ENCODE measurements at places on chromosomes 7 and 10.
A peak's percentile ranks its signal among the peaks of the same experiment; 100 is the strongest.

- no peak for DNase-seq
These were observed 12.1 kb downstream of the C10orf53 start for GRCh38 chr10:49691588-49691987.

DNA sequence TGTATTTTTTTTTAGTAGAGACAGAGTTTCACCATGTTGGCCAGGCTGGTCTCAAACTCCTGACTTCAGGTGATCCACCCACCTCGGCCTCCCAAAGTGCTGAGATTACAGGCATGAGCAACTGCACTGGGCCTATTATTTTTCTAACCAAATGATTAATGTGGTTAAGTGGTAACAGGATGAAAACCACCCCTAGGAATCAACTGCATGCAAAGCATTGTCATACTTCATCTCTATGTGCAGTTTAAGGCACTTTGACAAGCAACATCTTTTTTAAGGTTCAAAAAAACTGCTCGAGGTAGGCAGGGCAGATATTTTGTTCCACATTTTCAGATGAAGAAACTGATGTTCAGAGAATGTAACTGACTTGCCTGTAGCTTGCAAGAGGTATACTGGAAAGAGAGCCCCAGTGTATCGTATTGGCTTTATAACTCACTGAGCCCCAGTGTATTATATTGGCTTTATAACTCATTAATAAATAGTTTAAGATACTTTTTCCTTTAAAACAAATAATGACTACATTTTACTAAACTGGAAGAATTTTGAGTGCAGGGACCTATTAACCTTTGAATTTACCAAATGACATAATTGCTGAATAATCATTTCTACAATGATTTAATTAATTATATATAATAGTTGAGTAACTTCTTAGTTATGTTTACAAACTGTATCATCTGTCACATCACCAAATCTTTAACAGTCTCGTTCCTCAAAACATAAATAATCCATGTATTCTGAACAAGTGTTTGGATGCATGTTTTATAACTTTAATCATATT is 38.1 kb downstream of the RTKN2 start:
- no peak for DNase-seq

DNA sequence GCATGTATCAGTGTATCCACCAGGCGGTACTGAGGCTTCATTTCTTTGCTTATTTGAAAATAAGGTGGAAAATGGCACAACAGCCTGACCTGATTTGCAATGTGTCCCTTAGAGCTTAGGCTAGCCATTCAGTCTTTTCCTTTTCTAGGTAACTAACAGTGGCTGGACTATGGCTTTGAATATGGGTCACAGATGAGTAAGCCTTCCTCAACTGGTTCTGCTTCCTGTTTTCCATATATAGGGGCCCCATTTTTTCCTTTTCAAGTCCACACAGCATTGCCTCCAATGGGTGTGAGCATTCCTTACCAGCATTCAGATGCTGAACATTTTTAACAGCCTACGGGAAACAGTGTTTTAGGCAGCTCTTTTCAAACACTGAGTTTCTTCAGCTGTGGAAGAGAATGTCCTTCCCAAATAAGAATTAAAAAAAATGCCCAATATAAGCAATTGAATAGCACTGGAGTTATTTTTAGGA is 3.9 kb upstream of the ITGB1 start:
- DNase-seq = peak; percentile 75

DNA sequence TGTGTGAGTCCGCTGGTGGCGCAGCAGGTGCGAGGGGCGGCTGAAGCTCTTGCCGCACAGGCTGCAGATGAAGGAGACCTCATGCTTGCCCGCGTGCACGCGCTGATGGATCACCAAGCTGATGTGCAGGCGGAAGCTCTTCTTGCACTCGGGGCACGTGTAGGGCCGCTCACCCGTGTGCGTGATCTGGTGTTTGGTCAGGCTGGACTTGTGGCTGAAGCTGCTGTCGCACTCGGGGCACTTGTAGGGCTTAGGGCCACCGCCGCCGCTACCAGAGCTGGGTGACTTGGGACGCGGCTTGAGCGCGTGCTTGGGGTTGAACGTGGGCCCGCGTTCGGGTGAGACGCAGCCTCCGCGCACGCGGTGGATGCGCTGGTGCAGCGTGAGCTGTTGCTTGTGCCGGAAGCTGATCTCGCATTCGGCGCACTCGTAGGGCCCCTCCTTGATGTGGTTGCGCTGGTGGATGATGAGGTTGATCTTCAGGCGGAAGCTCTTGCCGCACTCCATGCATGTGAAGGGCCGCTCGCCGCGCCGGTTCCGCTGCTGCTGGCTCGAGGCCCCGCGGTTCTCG is 28.7 kb downstream of the ZNF777 start:
- no peak for DNase-seq

DNA sequence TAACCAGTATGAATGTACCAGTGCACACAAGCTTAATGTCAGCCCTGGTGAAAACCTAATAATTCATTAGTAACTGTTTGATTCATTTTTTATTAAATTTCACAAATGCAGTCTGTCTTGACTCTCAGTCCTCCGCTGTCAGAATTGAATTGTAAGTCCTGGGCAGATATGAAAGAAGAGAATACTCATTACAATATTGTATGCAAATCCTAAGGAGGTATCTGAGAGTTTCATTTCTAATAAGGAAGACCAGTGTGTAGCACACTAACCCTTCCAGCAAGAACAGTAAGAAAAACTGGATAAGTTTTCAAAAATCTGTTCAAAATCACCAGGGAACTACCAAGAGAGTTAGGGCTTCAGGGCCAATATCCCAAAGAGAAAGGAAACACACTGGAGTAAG is 652.1 kb downstream of the SUGCT start:
- DNase-seq = no peak

- peak; percentile 79 for DNase-seq
These were observed 113.4 kb downstream of the PLXDC2 start for GRCh38 chr10:19929506-19930140.

GRCh38 chr10:124153023-124153826 is 59.8 kb upstream of the CHST15 start:
- DNase-seq = peak; percentile 99

- peak; percentile 9 for DNase-seq
These were observed 914 bp downstream of the SDHAF3 start for GRCh38 chr7:97118306-97118917.

- peak; percentile 48 for DNase-seq
These were observed 133.8 kb upstream of the PLXNA4 start for GRCh38 chr7:132709971-132710567.

DNA sequence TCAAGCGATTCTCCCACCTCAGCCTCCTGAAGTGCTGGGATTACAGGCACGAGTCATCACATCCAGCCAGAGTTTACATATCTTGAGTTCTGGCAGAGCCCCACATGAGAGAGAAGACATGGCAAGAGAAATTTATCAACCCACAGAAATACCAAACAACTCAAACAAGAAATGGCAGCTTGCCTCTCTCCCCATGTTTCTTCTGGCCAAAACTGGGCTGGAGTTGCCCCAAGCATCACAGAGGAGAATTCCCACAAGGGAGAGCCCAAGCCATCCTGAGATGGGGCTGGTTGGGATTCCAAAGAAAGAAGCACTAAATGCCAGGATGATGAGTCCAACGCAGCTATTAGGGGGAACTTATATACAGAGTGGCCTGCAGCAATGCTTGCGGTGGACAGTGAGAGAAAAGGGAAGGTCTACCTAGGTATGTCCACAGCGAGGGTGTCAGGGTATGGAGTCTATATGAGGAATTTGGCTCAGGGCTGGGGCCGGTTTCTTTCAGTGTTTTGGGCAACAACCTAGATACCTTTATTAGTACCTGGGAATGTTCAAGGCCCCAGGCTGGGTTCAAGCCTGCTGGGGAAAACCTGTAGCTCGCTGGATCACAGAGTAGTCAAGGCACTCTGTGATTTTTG is 14.5 kb upstream of the PAX4 start:
- no peak for DNase-seq

DNA sequence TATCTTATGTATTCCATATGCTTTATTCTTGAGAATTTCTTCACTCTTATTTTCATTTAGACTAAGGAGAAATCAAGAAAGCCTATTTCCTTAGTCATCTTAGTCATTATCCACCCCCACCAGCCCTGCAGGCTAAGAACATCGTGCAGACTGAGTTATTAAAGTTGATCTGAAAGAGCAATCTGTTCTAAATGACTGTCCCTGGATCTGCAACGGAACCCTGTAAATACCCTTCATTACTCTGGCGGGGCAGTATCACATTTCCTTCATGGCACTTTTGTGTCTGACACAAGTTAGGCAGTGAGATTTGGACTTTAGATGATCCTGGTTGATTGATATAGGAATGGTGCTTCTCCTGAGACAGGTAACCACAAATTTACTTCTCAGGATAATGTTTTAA is 3.5 kb upstream of the MYPN start:
- peak; percentile 54 for DNase-seq

DNA sequence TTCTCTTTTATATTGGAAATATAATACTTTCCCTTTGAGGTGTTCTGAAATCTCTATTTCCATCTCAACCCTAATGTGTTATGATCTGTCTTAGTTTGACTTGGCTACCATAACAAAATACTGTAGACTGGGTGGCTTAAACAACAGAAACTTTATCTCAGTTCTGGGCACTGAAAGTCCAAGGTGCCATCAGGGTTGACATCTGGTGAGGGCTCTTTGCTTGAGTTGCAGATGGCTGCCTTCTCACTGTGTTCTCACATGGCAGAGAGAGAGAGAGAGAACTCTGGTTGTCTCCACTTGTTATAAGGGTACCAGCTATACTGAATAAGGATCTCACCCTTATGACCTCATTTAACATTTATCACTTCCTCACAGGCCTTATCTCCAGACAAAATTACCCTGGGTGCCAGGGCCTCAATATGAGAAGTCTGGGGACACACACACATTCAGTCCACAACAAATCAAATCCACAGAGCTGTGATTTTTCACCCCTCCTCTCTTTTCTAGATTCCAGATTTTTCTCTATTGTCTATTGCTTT is 104.5 kb downstream of the SRI start:
- no peak for DNase-seq

GRCh38 chr10:28954211-28954610 is 276.9 kb downstream of the BAMBI start:
- no peak for DNase-seq

- peak; percentile 20 for DNase-seq
These were observed 16.7 kb upstream of the PAPSS2 start for GRCh38 chr10:87642988-87643387.

GRCh38 chr10:12873172-12873571 is 128.3 kb downstream of the CCDC3 start:
- DNase-seq = no peak

DNA sequence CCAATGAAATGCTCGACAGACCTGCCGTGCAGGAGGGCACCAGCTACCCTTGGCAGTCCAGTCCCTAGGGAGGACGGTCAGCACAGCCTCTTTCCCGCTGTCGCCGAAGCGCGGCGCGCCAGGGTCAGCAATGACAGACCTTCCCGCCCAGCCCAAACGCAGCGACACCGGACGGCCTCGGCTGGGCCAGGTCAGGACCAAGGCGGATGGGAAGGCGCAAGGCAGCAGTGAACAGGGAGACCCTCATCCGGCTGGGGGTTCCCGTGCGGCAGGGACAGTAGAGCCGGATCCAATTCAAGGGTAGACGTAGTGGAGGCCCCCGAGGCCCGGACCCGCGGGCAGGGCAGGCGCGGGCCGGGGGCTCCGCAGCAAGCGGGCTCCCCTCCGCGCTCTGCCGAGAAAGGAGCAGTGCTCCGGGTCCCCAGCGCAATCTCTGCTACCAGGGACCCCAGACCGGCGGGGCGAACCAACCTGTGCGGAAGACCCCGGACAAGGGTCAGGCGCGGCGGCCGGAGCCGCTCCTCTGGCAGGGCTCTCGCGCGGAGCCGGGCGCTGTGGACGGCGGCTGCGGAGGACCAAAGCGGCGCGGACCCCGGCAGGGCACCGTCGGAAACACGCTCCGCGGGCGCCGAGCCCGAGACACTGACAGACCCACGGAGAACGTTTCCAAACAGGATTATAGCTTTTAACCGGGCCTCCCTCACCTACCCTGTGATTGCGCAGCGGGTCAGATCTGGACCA is at the start of gene SEC31B:
SEC31B (minus strand) TSS at position 551 of the 741 bp plus-strand sequence. CDS start 2,909 bp downstream, outside the sequence.
- DNase-seq = no peak

All from MCF 10A (cell line).